EH (cell line): ENCODE measurements at places on chromosomes 6 and 20.
A peak's percentile ranks its signal among the peaks of the same experiment; 100 is the strongest.

GRCh38 chr6:151493161-151493803 is 535 bp upstream of the CCDC170 start:
- DNase-seq = no peak

DNA sequence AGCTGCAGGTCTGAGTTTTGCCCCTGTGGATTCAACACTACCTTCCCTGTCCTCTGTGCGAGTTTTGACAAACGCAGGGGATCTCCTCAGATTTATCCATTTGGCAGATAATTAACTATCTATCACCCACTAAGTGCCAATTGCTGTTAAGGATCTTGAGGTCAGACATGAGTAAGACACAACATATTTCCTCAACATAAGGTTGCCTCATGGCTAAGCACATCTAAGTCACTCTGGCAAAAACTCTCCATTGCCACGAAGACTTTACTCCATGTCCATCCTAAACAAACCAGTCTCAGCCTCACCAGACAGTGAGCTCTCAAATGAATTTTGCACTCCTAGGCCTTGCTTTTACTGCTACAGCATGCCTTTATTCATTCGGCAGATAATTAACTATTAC is 408.4 kb downstream of the MAFB start:
- no peak for DNase-seq

- peak; percentile 41 for DNase-seq
Measured at GRCh38 chr20:8952721-8953120, 116.2 kb upstream of the PLCB4 start.

GRCh38 chr6:36963451-36964290 is 9.1 kb downstream of the PI16 start:
- peak; percentile 24 for DNase-seq

DNA sequence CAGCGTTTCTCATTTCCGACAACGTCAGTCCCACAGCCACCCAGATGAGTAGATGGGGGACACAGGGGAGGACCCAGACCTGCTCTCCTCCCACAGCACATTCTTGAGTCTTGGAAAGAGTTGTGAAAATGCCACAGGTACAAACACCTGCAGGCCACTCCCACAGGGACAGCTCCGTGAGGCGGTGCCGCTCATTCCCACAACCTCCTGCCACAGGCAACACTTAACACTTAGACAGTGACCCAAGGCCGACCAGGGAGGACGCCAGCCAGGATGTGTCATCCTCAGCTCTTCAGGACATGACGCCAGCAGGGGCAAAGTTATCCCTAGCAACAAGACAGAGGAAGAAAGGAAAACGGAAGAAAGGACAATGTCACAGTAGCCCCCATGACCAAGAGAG is 22.9 kb upstream of the HLA-B start:
- no peak for DNase-seq

- DNase-seq = peak; percentile 15
Measured at GRCh38 chr6:149320796-149321195, 3.3 kb downstream of the TAB2 start.

DNA sequence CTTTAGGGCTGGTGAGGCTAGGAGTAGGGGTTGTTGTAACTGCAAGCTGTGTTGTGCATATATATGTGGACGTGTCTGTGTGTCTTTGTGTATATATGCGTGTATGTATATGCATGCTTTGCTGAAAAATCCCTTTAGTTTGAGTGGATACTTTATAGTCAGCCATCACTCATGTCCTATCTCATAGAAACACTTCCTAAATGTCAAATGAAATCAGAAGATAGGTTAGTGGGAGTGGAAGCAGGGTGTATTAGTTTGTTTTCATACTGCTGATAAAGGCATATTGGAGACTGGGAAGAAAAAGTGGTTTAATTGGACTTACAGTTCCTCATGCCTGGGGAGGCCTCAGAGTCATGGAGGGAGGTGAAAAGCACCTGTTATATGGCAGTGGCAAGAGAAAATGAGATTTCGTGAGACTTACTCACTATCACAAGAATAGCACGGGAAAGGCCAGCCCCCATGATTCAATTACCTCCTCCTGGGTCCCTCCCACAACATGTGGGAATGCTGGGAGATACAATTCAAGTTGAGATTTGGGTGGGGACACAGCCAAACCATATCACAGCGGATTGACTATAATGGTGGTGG is 131.1 kb downstream of the JARID2 start:
- no peak for DNase-seq

DNA sequence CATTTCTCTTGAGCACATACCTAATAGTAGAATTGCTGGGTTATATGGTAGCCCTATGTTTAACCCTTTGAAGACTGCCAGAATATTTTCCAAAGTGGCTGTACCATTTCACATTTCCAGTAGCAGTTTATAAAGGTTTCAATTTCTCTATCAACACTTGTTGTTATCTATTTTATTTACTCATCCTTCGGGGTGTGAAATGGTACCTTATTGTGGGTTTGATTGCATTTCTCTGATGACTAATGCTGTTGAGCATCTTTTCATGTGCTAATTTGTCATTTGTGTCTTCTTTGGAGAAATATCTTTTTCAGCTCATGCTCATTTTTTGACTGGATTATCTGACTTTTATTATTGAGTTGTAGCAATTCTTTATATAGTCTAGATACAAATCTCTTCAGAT is 5.4 kb downstream of the ENPP4 start:
- no peak for DNase-seq

- no peak for DNase-seq
Measured at GRCh38 chr6:150646228-150646627, 46.5 kb downstream of the PLEKHG1 start.

DNA sequence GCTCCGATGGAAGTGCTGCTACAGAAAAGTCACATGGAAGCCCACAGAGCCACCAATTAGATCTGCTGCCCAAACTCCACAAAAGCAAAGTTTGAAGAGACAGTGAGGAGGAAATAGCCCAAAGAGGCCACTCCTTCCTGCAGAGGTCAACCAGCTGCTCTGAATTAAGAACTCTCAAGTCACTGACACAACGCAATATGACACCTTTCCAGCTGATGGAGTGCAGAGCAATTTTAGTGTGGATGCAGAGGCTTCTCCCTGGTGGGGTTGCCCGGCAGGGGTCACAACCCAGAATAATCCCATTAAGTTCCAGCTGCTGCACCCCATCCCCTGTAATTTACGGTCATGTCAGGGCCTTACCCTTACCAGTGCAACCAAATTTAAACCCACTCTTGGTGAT is 361.9 kb upstream of the JARID2 start:
- peak; percentile 66 for DNase-seq

GRCh38 chr6:37483917-37484785 is 15.5 kb downstream of the CCDC167 start:
- DNase-seq = peak; percentile 56

DNA sequence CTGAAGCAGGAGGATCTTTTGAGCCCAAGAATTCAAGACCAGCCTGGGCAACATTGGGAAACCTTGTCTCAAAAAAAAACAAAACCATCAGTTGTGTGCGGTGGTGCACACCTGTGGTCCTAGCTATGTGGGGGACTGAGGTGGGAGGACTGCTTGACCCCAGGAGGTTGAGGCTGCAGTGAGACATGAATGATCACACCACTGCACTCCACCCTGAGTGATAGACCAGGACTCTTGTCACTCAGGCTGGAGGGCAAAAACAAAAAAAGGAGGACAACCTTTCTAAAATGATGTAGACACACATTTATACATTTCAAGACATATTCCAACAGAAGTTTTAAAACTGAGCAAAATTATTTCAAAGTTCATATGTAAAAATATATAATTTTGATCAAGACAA is 45.1 kb downstream of the NOL7 start:
- no peak for DNase-seq

GRCh38 chr6:17877895-17878440 is 109.5 kb downstream of the KIF13A start:
- DNase-seq = no peak

GRCh38 chr6:134165561-134166201 is 113.3 kb upstream of the SLC2A12 start:
- peak; percentile 3 for DNase-seq

DNA sequence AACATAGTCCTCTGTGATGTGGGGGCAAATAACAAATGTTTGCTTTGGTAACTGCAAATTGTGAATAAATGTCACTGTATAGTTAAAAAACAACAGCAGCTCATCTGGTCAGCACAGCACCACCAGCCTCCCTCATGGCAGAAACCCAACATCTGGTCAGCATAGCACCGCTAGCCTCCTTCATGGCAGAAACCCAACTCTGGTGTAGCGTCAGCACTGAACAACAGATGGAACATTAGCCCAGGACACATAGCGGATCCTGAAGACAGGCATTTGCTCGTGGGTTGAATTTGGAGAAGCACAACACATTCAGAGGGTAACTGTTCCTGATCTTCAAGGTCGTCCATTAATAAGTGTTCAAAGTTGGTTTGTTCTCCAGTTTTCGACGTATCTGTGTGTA is 265.9 kb downstream of the DLL1 start:
- no peak for DNase-seq

- DNase-seq = peak; percentile 67
Measured at GRCh38 chr6:41706876-41707564, 28.4 kb downstream of the TFEB start.

DNA sequence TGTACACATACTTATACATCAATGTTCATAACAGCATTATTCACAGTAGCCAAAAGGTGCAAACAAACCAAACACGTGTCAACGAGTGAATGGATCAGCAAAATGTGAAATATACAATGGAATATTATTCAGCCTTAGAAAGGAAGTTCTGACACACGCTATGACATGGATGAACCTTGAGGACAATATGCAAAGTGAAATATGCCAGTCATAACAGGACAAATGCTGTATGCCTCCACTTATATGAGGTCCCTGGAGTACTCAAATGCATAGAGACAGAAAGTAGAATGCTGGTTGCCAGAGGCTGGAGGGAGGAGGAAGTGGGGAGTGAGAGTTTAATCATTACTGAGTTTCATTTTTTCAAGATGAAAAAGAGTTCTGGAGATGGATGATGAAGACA is 37.8 kb upstream of the IGF2R start:
- DNase-seq = no peak

DNA sequence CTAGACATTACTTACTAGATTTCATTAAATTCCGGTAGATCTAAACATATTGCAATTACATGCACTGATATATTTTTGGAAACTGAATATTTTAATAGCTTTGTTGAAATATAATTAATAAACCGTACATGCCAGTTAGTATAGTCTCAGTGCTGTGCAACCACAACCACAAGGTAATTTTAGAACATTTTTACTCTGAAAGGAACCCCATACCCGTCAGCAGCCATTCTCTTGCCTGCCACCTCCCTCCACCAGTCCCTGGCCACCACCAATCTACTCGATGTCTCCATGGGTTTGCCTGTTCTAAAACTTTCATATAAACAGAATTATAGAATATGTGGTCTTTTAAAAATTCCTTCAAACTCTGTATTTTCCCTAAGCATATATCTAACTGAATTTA is 293.9 kb downstream of the THBS2 start:
- no peak for DNase-seq

- peak; percentile 19 for DNase-seq
Measured at GRCh38 chr20:22757424-22758183, 173.2 kb upstream of the FOXA2 start.

- peak; percentile 37 for DNase-seq
Measured at GRCh38 chr6:43971776-43972126, 155.5 kb downstream of the MRPL14 start.

DNA sequence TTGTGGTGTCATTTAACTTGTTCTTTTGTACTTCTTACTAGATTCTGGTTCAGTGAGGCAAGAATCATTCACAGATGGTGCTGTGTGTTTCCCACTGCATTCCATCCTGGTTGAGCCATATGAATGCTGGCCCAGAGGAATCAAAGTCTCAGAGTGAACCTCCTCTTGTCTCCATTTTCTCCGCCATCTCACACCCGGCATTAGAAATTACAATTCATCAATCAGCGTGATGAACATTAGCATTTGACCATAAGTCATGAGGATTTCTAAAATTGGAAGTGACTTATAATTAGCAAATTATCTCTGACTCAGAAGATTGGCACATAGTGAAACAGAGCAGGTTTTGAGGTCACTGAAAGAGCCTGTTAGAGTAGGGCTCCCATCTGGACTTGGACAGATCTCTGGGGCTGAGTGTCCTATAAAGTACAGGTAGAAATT is 25.2 kb downstream of the TNFAIP3 start:
- peak; percentile 91 for DNase-seq

DNA sequence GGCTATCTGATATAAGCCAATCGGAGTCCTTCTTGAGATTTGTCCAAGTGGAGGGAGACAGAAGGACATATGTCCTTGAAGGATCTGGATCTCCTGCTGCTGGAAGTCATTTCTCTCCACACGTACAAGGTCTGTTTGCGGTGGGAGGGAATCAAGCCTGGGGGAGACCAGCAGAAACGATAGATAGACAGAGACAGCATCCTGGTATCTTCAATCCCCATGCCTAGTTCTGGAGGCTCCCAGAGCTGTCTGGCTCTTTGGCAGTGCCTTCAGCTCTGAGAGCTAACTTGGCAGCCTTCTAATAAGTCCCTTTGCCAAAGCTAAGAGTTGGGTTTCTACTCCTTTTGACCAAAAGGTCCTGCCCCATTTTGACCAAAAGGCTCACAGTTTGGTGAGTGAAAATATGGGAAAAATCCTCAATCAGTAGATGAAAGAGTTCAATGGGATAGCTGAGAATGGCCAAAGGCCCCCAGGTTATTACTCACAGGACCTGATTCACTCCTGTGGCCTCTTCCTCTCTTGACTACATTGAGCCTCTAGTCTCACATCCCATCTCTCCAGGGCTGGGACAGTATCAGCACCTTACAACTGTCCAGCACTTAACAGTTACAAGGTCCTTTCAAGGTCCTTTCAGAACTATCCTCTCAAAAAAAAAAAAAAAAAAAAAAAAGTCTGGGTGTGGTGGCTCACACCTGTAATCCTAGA is 20.3 kb downstream of the AARS2 start:
- no peak for DNase-seq

GRCh38 chr6:139367810-139368351 is 6.6 kb downstream of the CITED2 start:
- DNase-seq = peak; percentile 21

- peak; percentile 97 for DNase-seq
Measured at GRCh38 chr6:129490521-129491255, 219.3 kb downstream of the ARHGAP18 start.

DNA sequence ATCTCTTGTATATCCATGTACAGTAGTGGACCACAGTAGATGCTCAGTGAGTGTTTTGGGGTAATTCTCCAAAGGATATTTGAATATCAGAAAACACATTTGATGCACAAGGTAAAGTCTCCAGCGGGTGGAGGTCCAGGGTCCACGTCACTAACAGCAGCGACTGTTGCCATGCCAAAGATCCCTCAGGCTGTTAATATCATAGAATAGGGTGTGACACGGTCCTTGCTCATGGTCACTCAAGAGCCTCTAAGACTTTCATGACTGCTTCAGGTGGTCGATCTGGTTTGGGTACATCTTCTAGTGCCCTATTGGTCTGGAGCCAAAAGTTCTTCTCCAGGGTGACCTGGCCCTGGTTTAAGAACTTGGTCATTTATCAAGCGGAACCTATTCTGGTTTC is 90.8 kb downstream of the OLIG3 start:
- no peak for DNase-seq
